ENCODE measurements at places on chromosomes 2 and 18. TPM values are rescaled to one million over a fixed set of nuclear protein-coding genes. Genes with fewer than 3 reads are reported as not detected.

MAP3K19 gene
- total RNA-seq, result not detected

TMEM150A gene
- total RNA-seq, result 6.3 TPM

CXCR1 gene
- 0.26 TPM for total RNA-seq

GRCh38 chr2:61179701-61180639 is 18.0 kb downstream of the C2orf74 start:
- peak; percentile 7 for DNase-seq

Data from urinary bladder (tissue), 4 donors.